Naive thymus-derived CD4-positive, alpha-beta T cell (primary cell): ENCODE measurements at places on chromosomes 5 and 9. TPM values are rescaled to one million over a fixed set of nuclear protein-coding genes. Genes with fewer than 3 reads are reported as not detected.

DNA sequence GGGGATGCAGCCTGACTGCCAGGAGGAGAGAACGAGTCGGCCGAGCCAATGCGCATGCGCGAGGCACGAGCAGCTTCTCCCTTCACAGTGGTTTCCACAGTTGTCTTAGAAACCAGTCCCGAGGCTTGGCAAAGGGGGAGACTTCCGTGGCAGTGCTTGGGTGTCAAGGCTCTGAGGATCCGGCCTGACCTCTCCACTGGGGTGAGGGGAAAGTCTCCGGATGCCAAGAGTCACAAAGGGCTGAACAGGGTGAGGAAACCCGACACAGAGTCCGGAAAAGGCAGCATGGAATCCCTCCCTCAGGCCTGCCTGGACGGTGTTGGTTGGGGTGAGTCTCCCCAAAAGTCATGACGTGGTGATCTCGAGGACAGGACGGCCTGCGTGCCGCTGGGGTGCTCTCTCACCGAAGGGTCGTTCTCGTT is 475.5 kb downstream of the SPATA31A7 start:
- no peak for DNase-seq

GRCh38 chr5:107428303-107428813 is 242.4 kb downstream of the EFNA5 start:
- no peak for DNase-seq

GRCh38 chr9:76415731-76416130 is 21.5 kb upstream of the RFK start:
- DNase-seq = no peak

DNA sequence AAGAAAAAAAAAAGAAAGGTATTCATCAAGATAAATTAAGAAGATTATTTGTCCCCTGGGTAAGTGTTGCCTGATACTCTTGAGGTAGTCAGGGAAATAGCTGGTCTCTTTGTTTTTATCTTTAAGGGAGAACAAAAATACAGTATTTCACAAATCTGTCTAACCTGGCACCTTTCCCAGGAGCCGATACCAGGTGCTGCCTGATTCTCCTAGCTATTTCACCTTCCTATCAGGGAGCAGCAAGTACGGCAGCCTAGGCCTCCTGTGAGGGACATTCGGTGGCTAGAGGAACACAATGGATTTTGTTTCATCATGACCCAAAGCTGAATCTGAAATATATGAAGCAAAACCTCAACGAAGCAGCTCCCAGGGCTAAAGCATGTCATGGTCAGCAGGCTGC is 86.0 kb downstream of the TARS1 start:
- DNase-seq = no peak

DNA sequence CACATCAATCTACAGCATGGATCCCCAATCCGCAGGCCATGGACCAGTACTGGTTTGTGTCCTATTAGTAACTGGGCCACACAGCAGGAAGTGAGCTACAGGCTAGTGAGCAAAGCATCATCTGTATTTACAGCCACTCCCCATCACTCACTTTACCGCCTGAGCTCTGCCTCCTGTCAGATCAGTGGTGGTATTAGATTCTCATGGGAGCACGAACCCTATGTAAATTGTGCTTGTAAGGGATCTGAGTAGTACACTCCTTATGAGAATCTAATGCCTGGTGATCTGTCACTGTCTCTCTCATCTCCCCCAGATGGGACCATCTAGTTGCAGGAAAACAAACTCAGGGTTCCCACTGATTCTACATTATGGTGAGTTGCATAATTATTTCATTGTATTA is 212.7 kb upstream of the FAM174A start:
- DNase-seq = no peak

DNA sequence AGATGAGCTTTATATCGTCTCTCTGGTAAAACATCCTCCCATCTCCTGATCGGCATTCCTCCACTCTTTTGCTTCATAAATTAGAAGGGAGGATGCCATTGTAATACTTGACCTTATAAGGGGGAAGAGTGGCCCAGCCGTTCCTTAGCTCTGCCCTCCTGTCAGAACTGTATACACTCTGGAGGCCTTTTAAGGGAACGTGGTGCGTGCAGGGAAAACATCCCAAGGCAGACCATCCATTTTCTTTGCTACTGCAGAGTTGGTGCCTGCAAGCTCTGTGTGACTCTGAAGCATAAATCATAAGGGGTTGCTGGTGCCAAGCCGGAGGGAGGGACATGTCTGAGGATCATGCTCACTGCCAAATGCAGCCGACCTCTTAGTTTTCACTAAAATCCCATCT is 90.4 kb downstream of the PGM5 start:
- DNase-seq = no peak

DNA sequence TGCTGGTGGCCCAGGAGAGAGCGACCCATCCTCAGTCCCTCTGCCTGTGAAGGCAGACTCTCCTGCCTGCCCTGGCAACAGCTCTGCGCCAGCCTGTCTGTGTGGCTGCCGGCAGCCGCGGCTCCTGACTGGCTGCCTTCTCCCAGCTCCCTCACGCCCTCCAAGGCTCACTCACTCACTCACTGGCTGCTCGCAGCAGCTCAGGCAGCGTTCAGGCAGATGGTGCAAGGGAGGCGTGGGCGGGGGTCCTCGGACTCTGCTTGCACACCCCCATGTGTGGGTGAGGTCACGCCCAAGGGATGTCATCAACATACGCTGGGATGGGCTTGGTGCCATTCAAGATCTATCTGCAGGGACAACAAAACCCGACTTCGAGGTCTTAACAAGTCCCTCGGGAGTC is 66.7 kb downstream of the DAB2IP start:
- DNase-seq = no peak

DNA sequence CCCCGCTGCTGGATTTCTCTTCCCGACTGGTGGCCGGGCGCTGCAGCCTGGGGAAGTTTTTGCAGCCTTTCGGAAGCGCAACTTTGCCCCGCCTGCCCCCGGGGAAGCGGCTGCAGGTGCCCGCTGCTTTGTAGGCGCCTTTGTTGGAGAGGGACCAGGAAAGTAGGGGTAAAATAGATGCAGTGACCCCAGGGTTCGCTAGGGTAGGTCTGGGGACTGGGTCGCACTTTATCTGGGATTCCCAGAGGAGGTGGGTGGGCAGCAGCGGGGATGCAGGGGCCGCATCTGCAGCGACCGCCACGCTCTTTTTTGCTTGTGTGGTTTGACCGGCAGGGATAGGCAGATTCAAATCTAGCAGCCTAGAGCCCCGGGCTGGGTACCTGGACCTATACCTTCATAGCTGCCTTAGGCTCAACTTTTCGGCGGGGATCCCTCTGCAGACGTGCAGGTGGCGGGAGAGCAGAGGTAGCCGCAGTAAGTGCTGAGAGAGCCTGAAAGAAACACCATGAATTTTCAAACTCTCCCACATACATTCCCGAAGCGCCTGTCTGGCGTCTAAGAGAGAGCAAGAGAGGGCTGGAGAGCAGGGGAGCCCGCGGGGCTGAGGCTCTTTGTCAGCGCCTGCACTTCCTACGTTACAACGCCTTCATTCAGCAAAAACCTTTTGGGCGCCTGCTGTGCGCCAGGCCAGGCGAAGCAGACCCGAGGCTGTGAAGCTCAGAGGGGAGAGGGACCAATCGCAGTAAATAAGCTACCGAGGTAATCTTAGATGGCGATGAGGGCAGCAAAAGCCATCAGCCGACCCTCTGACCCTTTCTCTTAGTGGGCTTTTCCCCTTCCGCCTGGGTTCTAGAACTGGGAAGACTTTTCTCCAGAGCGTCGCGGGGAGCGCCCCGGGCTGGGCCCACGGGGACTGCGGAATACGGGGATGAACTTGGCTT is 642 bp downstream of the SV2C start:
- DNase-seq = no peak

- no peak for DNase-seq
Measured at GRCh38 chr9:16750553-16750952, 119.9 kb downstream of the BNC2 start.

DNA sequence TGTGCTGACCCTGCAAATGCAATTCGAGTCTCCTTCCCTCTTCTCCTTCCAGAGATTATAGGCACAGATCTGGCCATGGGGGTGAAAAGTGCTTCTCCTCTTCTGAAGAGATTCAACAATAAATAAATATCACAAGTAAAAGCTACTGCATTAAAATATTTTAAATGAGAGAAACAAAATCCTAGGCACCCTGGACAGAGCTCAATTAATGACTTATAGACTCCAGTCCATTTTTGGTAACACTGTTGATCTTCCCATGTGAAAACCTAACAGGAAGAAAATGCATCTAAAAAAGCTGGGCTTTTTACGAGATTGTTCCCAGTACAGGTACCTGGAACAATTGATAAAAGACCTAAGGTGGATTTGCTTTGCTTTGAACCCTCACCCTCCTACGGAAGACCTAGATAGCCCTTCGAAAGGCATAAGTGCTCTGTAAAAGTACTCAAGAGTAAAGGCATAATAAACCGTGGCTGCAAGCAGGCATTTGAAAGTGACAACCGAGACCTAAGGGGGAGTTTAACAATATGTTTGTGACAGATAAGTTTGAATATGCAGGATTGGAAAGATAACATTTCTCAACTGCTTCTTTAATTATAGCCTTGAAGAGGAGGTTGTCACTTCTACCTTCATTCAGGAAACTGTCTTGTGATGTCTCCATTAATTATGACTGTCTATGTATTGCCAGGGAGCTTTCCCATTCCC is 29.4 kb upstream of the MED10 start:
- DNase-seq = no peak

DNA sequence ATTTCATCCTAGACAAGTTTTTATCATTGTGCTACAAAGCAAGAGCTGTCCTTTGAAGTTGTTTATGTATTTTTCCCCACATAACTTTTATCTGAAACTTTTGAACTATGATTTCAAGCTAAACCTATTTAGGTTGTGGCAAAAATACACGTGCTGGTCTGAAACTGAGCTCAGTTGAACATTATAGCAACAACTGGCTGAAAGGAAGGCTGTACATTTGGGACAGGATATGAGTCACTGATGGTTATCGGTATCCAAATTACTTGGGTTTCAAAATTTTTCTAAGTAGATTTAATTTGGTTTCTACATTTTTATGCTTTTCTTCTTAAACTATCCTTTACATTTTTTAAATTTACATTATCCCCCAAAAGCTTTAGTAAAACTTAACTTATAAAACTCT is 627.3 kb upstream of the NUDT12 start:
- no peak for DNase-seq

GRCh38 chr9:110996436-110997220 is 41.6 kb downstream of the LPAR1 start:
- no peak for DNase-seq

GRCh38 chr9:114037249-114037648 is 40.9 kb downstream of the AMBP start:
- DNase-seq = no peak

DNA sequence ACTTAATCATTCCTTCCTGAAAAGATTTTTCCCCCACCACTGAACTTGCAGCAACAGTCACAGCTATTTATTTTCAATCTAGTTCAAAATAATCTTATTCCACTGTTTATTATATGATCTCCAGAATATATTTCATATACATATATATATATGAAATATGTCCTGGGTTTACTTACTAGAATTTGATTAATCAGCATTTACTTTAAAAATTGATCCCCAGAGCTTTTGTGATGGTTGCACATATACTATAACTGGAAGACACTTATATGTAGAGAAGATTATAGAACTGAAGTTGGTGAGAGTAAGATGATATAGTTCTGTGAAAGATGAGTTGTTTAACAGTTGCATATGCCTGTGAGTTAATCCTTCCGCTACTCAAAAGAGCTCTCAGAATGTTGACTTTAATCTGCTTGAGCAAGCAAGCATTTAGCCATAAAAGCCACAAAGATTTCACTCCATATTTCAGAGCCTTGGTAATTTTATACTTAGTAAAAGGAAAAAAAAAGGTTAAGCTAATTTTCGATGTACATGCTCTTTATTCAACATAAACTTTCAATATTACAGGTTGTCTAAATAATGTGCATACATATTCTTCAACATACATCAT is 399.3 kb upstream of the CDH9 start:
- no peak for DNase-seq

- DNase-seq = no peak
Measured at GRCh38 chr9:108217431-108218349, 638.1 kb downstream of the ACTL7B start.

- no peak for DNase-seq
Measured at GRCh38 chr9:106324591-106325280, 538.2 kb upstream of the ZNF462 start.

- DNase-seq = no peak
Measured at GRCh38 chr5:142825378-142826089, 55.4 kb downstream of the ARHGAP26 start.

DNA sequence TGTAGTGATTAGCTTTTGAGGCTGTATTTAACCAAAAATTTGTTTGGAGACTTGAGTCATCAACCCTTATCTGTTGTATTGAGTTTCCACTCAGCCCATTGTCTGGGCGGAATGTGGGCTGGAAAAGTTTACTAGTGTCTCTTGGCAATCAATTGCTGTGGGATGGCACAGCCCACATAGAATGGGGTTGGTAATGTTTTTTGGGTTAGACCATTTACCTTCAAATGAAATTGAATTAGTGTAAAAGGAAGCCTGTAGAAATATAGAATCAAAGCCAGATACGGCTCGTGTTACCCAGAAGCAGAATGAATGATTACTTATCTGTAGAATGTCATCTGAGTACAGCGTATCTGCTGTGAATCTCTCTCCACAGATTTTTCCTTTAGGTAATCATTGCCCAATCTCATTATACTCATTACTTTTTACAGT is 142.9 kb downstream of the AOPEP start:
- no peak for DNase-seq

DNA sequence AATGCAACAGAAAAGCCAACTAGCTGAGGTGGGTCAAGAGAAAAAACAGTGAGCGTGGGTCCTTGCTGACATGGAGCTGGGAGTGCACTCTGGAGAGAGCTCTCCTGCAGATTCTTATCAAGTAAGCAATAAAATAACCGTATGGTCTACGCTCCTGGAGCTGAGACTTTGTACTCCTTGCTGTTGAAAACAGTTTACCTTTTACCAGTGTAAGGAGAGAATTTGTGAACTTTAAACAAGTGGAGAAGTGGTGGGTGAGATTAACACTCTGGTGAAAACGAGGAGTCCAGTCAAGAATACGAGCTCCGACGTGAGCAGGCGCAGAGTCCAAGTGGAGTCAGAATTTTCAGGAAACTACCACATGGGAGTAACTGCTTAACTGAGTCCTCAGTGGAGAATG is 156.1 kb upstream of the ERCC6L2 start:
- DNase-seq = no peak

GRCh38 chr9:14066831-14067230 is 247.1 kb downstream of the NFIB start:
- DNase-seq = no peak

GRCh38 chr9:94984891-94985476 is 258.5 kb downstream of the AOPEP start:
- no peak for DNase-seq

- no peak for DNase-seq
Measured at GRCh38 chr5:2005101-2006041, 122.6 kb upstream of the IRX4 start.

GRCh38 chr9:30628915-30629567 is 1755.4 kb upstream of the ACO1 start:
- no peak for DNase-seq

GRCh38 chr9:7967093-7967827 is 167.7 kb upstream of the DMAC1 start:
- DNase-seq = peak; percentile 25

Gene PTPRD
- not detected for total RNA-seq

Gene PTGER4
- 422 TPM for total RNA-seq

Gene STKLD1
- 1.1 TPM for total RNA-seq

Gene HTR4
- not detected for total RNA-seq

Gene POLR3G
- 1.8 TPM for total RNA-seq

Gene HOMER1
- 3.4 TPM for total RNA-seq

Gene MYMK
- not detected for total RNA-seq

Gene FGF18
- total RNA-seq = not detected in 2 replicates

Gene PGM5
- not detected in 2 replicates for total RNA-seq

Gene ARHGEF37
- 0.88 TPM for total RNA-seq

Gene ADRA1B
- total RNA-seq = not detected
